ENCODE measurements at places on chromosomes 5 and 9.

DNA sequence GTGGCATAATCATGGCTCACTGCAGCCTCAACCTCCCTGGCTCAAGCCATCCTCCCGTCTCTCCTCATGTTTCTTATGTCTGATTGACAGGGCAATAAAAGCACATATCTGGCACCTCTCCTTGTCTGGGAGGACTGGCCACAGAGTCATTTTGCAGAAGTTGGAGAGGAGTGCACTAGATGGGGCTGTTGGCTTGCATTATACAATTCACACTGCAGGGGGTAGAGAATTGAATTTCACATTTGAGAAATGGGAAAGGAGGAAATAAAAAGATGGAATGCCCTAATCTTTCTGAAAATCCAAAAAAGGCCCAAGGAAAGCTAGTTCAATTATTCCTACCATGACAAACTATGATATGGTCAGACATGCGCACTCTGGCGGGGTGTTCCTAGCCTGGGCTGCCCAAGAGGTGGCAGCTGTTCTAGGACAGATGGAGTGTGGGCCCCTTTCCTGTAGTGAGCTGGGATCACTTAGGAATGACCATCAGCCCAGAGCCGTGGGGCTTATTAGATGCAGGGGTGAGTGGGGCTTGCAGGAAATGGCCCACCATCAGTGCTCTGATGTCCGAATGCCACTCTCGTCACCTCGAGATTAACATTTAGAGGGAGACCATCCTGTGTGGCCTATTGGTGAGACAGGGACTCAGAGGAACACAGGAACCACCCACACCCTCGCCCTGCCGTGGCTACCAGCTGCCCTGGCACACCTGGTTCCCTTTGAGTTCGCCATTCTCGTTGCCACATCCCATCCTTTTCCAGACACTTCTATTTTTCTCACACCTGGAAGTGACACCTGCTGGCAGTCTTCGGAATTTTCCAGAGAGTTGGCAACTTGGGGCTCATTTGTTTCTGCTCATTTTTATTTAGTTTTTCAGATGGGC is 21.8 kb upstream of the ANKRD18A start:
- peak; percentile 35 for DNase-seq

- no peak for DNase-seq
Observed at GRCh38 chr5:110753600-110753999, 14.8 kb downstream of the SLC25A46 start.

DNA sequence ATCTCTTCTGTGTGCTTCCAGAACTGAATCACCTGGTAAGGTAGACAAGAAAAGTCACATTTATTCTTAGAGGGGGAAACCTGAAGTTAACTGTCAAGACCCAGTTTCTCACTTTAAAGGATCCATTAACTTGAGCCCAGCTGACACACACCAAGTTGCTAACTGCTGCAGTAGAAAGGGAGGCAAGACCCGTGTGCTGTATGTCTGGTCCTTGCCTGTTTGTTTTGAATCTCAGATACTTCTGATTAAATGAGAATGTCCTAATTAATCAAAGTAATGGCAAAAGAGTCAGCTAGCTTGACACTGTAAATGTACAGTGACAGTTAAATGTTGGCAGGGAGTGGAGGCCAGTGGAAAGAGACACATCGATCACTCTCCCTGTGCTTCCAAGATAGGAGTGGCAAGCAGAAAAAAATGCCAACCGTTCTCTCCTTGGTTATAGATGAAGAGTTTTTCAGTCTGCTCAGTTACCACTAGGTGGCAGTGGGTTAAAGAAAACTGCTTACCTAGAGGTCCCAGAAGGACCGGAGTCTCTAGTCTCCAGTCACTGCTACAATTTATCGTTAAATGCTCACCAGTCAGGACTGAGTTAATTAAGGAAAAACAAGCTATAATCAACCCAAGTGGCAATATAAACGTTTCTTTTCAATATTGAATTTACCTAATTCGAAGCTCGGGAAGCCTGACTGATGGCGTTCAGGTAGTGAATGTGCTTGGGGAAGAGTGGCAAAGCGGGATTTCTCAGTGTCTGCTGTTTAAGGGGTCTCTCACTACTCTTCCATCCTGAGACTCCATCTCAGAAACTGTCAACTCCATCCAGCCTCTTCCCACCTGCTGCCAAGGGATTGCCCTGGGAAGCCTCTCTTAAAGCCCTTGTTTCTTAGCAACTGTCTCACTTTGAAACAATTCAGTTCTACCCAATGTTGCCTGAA is 18.4 kb downstream of the LSM11 start:
- DNase-seq: peak; percentile 71

DNA sequence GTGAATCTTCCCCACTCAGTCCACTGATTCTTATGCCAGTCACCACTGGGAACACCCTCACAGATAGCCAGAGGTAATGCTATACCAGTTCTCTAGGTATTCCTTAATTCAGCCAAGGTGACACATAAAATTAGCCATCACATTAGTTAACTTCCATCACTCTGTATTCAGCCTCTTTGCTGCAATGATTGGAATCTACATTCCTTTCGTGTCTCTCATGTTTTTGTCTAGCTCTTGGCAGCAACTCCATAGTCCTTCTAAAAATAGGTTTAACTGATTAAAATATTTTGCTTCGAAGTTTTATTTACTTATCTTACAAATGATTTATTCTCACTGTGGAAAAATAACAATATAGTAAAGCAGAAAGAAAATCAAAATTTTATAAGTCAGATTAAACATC is 19.6 kb upstream of the RNF20 start:
- no peak for DNase-seq

- no peak for DNase-seq
Observed at GRCh38 chr5:15376088-15376487, 123.9 kb upstream of the FBXL7 start.

GRCh38 chr5:15831408-15831807 is 331.4 kb downstream of the FBXL7 start:
- DNase-seq: no peak

GRCh38 chr5:142182840-142183239 is 74.3 kb downstream of the NDFIP1 start:
- DNase-seq: no peak

DNA sequence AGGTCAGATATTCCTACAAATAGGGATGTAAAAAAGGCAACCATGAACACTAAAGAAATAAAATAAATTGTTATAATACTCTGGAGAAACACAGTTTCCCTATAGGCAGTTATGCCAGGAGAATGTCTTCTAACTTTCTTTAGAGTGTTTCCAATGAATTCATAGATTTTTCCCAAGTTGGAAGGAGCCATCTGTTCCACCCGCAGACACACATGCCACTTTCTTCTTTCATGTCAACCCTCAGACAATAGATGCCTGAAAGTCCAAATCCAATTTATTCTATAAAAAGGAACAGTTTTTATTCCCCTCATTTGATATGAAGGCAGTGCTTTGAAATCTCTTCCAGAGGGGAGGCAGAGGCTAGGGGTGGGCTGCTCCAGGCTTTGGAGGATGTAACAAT is 418.1 kb downstream of the ACTL7B start:
- DNase-seq: no peak

GRCh38 chr5:120464627-120465435 is 731 bp downstream of the PRR16 start:
- peak; percentile 40 for DNase-seq

- DNase-seq: no peak
Observed at GRCh38 chr5:89324990-89325389, 442.0 kb upstream of the MEF2C start.

- DNase-seq: no peak
Observed at GRCh38 chr5:88979244-88979643, 96.3 kb upstream of the MEF2C start.

DNA sequence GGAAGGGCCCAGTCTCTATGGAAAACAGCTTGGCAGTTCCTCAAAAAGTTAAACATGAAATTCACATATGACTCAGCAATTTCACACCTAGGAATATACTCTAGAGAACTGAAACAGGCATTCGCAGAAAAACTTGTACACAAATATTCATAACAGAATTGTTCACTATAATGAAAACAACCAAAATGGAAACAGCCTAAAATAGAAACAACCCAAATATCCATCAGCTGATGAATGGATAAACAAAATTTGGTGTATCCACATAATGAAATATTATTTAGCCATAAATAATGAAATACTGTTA is 4.8 kb upstream of the GPR150 start:
- no peak for DNase-seq

- DNase-seq: no peak
Observed at GRCh38 chr5:156051972-156052371, 275.0 kb upstream of the SGCD start.

- no peak for DNase-seq
Observed at GRCh38 chr5:177189965-177190364, 56.4 kb downstream of the NSD1 start.

- DNase-seq: no peak
Observed at GRCh38 chr9:99762470-99762869, 59.2 kb upstream of the NR4A3 start.

DNA sequence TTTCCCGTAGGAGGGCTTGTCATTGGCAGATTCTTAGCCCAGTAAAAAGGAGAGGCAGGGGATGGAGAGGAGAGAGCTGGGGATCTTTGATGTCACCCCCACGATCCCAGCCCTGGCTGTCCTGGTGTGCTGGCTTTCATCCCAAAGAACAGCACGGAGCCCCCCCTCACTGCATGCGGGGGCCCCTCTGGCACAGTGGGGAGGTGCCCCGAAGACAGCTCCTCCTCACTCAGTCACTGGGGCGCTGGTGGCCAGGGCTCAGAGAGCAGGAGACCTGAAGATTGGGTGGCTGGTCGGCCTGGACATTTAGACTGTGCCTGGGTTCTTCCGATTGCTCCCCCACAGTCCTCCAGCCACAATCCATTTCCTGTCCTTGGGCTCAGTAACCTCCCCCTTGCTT is 207.5 kb downstream of the MELK start:
- no peak for DNase-seq

GRCh38 chr5:179416114-179416822 is 71.0 kb upstream of the ADAMTS2 start:
- no peak for DNase-seq

- DNase-seq: no peak
Observed at GRCh38 chr9:114972510-114973136, 42.2 kb upstream of the TNFSF8 start.

DNA sequence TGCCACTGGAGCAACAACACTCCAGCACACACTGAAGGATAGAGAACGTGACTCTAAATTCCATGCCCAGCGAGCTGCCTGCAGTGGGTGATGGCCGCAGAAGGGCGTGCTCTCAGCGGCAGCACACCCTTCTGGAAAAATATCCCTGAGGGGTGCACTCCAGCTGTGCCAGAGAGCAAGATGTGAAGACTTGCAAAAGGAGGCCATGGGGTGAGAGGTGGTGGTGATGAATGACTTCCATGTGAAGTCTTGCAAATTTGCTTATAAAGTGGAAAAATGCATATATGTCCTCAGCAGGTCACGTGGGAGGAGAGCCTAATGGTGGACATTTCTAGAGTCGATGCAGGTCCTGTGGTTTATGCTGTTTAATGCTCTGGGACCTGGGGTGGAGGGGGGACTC is 39.8 kb upstream of the COL5A1 start:
- DNase-seq: no peak

DNA sequence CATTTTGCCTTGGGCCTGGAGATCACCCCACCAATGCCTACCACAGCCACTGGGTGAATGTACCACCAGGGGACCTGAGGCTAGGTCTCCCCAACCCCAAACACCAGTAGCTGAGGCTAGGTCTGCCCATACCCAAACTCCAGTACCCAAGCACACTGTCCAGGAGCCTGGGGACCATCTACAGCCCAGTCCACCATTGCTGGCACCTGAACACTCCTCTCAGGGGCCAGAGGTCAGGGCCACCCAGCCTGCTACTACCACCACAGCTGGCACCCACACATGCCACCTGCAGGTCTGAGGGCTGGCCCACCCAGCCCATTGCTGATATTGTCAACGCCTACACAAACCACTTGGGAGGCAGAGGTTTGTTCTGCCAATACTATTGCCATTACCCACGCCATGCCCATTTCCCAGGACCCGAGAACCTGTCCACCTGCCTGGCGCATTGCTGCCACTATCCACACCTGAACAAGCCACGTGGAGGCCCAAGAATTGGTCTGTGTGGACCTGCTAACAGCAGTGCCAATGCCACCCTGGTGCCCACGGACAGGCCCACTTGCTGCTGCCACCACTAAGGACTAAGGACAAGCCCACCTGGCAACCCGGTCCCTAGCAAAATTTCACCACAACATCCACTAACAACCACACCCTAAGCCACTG is 59.2 kb downstream of the ZDHHC21 start:
- DNase-seq: no peak

GRCh38 chr5:169697976-169698375 is 60.9 kb downstream of the DOCK2 start:
- no peak for DNase-seq

- DNase-seq: no peak
Observed at GRCh38 chr9:29640507-29640906, 2067.2 kb upstream of the C9orf72 start.

GRCh38 chr5:11890777-11891176 is 13.5 kb downstream of the CTNND2 start:
- DNase-seq: no peak

DNA sequence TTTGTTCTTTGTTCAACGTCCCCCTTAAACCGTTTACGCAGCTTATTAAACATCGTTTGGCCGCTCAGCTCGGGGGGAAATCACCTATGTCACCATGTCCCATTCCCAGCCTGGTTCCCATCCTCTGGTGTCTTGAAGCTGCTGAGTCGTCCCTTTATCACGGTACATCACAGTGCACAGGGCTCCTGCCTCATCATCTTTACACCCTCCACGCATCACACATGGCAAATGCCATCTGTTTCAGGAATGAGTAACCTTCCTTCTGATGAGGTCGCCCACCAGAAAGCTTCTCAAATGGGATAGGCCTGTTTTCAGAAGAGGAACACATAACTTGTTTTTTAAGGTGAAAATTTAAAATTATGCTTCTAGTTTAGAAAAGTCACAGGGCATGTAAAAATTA is 7.9 kb upstream of the LHX6 start:
- DNase-seq: no peak

GRCh38 chr5:170745481-170746071 is 37.9 kb upstream of the GABRP start:
- DNase-seq: no peak

GRCh38 chr9:94899464-94900221 is 173.1 kb downstream of the AOPEP start:
- DNase-seq: no peak

GRCh38 chr5:136924490-136924889 is 559.1 kb upstream of the TRPC7 start:
- no peak for DNase-seq

DNA sequence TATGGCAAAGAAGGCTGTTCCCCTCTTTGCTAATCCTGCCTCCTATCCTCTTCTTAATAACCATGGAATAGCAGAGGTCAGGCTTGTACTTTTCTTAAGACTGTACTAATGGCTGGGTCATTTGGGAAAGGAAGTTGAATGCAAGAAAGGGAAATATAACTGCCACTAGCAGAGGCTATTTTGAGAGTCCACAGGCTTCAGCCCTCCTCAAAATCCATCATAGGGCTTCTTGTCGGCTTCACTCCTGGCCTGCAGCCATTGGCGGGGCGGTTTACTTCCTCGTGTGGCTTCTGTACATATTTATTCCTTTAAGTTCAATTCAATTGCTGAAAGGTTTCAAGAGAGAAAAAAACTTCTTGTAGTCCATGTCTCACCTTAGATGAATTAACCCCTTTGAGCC is 2.8 kb upstream of the PARP8 start:
- no peak for DNase-seq

Data from NCI-H1105 treated with DMSO at 0.1 percent for 48 hours (cell line).